Muscle of leg (tissue), 16 donors: ENCODE measurements at places on chromosomes 12 and 14.

GRCh38 chr12:25755136-25755970 lies 202.3 kb upstream of the LMNTD1 start:
- DNase-seq = peak; percentile 57

DNA sequence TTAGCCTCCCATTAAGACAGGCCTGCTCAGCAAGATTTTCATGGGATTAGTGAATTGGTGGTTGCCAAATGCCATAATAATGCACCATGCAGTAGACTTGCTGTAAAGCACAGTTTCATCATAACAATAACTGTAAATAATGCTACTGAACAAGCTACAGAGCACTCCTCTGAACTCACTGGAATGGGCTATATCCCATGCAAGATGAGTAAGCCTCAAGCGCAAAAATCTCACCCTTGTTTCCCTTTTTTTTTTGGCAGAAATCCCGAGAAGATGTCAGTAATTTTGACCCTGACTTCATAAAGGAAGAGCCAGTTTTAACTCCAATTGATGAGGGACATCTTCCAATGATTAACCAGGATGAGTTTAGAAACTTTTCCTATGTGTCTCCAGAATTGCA lies 145.9 kb upstream of the HIF1A start:
- no peak for DNase-seq

DNA sequence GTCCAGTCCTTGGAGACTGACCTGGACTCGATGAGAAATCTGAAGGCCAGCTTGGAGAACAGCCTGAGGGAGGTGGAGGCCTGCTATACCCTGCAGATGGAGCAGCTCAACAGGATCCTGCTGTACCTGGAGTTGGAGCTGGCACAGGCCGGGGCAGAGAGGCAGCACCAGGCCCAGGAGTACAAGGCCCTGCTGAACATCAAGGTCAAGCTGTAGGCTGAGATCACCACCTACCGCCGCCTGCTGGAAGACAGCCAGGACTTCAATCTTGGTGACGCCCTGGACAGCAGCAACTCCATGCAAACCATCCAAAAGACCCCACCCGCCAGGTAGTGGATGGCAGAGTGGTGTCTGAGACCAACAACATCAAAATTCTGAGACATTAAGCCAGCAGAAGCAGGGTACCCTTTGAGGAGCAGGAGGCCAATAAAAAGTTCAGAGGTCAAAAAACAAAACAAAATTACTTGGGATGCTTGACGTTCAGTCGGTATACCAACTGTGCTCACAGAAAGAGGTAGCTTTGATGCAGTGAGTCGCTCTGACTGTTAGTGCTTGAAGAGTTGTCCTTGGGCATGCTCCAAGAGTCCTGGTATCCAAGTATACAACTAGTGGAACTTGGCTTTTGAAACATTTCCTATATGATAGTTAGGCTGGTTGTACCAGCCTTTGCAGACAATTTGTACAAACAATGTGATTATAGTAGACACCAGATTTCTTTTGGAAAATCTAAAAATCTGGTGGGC lies 4.8 kb downstream of the MED6 start:
- DNase-seq = no peak

- DNase-seq = peak; percentile 49
Measured at GRCh38 chr12:112107306-112108201, 1.0 kb downstream of the NAA25 start.

DNA sequence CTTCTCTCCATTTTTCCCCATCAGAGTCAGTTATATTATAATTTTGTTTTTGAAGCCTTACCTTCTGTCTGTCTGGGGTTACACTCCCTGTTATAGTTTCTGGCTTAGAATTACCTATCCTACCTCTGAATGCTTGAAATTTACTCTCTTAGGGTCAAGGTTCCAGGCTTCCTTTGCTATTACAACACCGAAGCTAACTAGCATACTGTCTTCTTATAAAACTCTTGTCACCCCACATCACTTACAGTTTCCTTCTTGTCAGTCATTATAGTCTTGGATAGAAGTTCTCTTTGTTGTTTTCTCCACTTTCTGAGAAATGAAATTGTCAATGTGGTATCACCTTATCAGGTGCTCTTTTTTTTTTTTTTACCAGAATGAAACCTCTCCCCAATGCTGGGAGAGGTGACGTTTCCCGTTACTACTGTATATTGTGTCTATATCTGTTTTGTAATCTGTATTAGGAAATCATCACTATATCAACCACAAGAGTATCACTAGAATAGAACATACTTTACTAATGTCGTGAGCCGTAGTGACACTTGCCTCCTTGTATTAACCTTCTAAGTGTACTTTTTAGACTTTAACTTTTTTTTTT lies 69.2 kb upstream of the PSMA6 start:
- no peak for DNase-seq

GRCh38 chr12:26828280-26829073 lies 4.5 kb downstream of the ITPR2 start:
- no peak for DNase-seq

- no peak for DNase-seq
Measured at GRCh38 chr12:16437281-16437816, 89.9 kb downstream of the MGST1 start.

DNA sequence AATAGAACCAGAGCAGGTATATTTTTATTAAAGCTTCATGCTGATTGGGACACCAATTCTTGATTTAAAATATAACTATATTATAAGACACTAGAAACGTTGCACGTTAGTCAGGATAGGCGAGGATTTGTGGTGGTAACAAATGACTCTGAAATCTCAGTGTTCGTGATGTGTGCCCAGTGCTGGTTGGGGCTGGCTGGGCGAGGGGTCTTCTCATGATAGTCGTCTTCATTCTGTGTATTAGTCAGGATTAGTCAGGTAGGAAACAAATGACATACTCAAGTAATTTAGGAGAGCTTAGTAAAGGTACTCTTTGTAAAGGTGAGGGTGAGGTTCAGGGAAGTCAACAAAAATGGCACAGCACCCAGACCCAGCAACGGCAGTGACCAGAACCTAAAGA lies 73.9 kb upstream of the HIF1A start:
- DNase-seq = no peak

GRCh38 chr12:14366209-14367039 lies 942 bp downstream of the ATF7IP start:
- peak; percentile 68 for DNase-seq

DNA sequence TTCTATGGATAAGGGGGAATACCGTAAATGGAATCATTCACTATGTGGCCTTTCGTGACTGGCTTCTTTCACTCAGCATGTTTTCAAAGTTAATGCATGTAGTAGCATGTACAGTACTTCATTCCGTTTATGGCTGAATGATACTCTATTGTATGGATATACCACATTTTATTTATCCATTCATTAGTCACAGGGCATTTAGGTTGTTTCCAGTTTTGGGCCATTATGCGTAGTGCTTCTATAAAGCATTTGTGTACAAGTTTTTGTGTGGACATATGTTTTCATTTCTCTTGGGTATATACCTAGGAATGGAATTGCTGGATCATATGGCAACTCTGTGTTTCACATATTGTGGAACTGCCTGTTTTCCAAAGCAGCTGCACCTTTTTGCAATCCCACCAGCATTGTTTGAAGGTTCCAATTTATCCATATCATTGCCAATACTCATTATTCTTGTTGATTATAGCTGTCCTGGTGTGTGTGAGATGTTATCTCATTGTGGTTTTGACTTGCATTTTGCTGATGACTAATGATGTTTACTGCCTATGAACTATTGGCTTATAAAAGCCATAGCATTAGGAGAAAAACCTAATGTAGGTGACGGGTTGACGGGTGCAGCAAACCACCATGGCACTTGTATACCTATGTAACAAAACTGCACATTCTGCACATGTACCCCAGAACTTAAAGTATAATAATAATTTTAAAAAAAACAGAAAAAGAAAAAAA lies 45.5 kb downstream of the ATF7IP start:
- DNase-seq = no peak

DNA sequence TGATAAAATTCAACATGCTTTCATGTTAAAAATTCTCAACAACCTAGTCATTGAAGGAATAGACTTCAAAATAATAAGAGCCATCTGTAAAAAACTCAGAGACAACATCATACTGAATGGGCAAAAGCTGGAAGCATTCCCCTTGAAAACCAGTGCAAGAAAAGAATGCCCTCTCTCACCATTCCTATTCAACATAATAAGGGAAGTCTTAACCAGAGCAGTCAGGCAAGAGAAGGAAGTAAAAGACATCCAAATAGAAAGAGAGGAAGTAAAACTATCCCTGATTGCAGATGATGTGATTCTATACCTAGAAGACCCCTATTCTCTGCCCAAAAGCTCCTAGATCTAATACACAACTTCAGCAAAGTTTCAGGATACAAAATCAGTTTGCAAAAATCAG lies 52.9 kb downstream of the APOBEC1 start:
- peak; percentile 20 for DNase-seq

- DNase-seq = no peak
Measured at GRCh38 chr14:51462706-51463105, 189.0 kb upstream of the FRMD6 start.

- DNase-seq = no peak
Measured at GRCh38 chr12:10223208-10223607, 10.5 kb downstream of the GABARAPL1 start.

DNA sequence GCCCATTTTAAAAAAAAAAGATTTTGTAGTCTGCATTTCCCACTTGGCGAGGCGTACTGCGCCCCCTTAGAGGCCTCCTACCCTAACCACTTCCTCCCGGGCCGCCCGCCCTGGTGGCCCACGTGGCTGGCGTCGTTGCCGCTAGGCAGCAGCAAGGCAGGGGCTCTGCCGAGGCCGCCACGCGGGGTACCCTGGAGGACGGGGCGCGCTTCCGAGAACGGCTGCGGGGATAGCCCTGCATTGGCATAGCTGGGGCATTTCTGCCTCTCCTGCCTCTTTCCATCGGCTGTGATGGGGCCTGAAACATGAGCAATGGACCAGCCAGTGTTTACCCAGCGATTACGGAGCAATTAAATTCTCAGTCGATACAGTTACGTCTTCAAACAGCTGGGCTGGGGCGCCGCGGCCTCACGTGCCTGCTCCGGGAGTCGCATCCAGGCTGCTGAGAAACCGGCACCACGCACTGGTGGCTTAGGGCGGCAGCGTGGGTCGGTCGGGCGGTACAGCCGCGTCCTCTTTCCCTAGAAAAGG lies 38.0 kb downstream of the IQSEC3 start:
- peak; percentile 42 for DNase-seq

DNA sequence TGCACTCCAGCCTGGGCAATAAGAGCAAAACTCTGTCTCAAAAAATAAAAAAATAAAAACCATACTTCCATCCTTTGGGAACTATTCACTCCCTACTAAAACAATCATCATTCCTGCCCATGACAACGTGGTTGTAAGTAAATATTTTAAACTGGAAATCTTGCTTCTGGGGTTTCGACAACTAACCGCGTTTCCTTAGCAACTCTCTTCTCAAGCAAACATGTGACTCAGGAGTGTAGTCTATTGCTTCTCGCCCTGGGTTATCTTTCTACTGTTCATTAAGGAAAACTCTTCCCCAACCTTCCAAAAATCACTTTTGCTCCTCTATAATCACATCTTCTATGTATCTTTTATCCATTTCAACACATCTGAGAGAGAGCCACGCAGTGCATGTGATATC lies 21.8 kb downstream of the APPL2 start:
- DNase-seq = no peak

DNA sequence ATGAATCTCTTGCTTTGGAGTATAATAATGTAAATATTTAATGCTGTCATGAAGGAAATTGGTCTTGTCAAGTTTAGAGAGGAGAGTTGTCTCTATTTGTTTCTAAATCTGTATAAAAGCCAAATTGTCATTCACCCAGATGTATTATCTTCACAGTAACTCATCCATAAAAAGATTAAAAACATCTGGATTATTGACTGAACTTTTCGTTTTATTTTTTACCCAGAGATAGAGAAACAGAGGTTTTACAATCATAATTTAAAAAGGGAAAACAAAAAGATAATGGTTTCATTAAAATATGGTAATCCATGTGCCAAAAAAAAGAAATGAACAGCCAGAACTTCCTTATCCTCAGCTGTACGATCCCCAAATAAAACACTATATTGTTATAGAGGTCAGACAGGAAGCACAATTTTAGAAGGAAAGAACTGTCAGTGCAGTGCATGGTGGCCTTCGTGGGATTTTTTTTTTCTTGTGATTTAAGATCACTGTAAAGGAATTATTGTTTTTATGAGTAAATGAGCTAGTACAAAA lies 125.9 kb downstream of the ACSS3 start:
- DNase-seq = peak; percentile 60

GRCh38 chr12:107564946-107565345 lies 120.7 kb upstream of the PWP1 start:
- DNase-seq = peak; percentile 43

DNA sequence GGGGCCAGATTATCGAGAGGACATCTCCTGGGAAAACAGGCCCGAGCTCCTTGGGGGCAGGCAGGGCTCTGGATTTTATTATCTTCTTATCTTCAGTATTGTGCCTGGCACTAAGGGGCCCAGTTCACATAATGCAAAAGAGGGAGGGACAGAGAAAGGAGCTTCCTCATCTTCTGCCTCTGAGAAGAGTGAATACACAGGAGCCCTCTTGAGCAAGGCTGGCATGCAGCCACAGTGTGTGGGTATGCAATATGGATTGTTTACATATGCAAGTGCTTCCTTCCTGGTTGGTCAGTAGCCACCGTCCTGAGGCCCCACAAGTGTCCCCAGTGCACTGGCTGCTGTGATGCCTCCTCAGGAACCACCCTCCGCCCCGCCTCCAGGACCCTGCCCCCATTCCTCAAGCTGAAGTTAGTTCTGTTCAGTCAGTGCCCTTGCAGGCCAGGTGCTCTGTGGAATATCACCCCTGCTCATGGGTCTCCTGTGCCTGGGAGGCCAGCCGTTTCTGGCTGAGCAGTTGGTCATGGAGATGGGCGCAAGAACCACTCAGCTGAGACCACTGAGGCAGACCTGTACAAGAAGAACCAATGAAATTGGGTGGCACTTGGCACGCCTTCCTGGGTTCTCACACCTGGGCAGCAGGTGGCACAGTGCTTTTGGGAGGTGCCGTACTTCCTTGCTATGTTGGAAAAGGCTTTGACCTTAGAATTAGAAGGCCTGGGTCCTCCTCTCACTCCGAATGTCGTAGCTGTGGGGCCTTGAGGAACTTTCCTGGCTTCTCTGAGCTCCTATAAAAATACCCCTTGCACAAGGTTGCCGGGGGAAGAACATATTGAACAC lies 35.1 kb upstream of the ACTN1 start:
- DNase-seq = peak; percentile 64

GRCh38 chr14:75254901-75255584 lies 23.6 kb upstream of the FOS start:
- DNase-seq = peak; percentile 78

DNA sequence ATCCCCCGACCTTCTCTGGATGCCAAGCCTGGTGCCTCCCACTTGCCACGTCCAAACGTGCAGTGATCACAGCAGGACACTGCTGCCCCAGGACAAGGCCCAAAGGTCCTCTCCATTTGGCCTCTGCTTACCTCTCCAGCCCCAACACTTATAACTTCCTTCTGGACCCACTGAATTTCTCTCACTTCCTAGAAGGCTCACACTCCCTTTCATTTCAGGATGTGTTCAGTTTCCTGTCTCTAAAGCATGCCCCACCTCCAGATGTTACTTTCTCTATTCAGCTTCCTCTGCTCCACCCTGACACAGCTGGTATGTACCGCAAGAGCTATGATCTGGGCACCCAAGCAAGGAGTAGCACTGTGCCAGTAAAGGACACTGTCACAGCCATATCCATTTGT lies 33.0 kb downstream of the CDKL1 start:
- DNase-seq = peak; percentile 69
